Renal cortex interstitium (tissue), 15 donors: ENCODE measurements at places on chromosomes 2 and 18. TPM values are rescaled to one million over a fixed set of nuclear protein-coding genes. Genes with fewer than 3 reads are reported as not detected.
A peak's percentile ranks its signal among the peaks of the same experiment; 100 is the strongest.

The RAX gene
- polyA plus RNA-seq, result not detected

The TMEM247 gene
- not detected for polyA plus RNA-seq

The SNTG2 gene
- polyA plus RNA-seq, result 2.9 TPM

The TMBIM1 gene
- 94.1 TPM for polyA plus RNA-seq

The TMEM185B gene
- 25.9 TPM for polyA plus RNA-seq

The MYOM1 gene
- polyA plus RNA-seq, result 8.6 TPM

The LOXHD1 gene
- polyA plus RNA-seq, result 0.83 TPM

The SALL3 gene
- 8.8 TPM for polyA plus RNA-seq

The RTP5 gene
- 0.06 TPM for polyA plus RNA-seq

The SRD5A2 gene
- polyA plus RNA-seq, result 0.10 TPM

The NTSR2 gene
- not detected for polyA plus RNA-seq

DNA sequence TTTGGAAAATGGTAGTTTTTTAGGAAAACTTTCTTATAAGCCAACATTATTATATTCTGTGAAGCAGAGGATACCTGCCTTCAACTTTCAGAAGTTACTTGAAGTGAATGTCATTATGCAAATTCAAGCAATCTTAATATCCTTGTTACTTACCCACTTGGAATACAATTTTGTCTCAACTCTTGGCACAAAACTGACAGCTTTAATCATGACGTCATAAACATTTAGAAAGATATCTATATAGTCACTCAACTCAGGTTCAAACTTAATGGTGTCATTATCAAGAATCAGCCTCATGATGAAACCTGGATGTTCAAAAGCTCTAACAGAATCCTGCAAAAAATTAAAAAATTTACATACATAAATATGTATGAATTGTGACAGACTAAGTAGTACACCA lies 68.1 kb downstream of the DNAH7 start:
- DNase-seq, result no peak

- DNase-seq, result no peak
Observed at GRCh38 chr2:129585760-129586159, 393.7 kb upstream of the RAB6C start.

GRCh38 chr18:44824884-44825283 lies 144.2 kb downstream of the SETBP1 start:
- no peak for DNase-seq

GRCh38 chr2:180763263-180763989 lies 217.0 kb upstream of the UBE2E3 start:
- DNase-seq, result no peak

- no peak for DNase-seq
Observed at GRCh38 chr2:71238089-71238488, 11.2 kb upstream of the PAIP2B start.

- DNase-seq, result no peak
Observed at GRCh38 chr2:9212010-9212635, 5.5 kb downstream of the ASAP2 start.

DNA sequence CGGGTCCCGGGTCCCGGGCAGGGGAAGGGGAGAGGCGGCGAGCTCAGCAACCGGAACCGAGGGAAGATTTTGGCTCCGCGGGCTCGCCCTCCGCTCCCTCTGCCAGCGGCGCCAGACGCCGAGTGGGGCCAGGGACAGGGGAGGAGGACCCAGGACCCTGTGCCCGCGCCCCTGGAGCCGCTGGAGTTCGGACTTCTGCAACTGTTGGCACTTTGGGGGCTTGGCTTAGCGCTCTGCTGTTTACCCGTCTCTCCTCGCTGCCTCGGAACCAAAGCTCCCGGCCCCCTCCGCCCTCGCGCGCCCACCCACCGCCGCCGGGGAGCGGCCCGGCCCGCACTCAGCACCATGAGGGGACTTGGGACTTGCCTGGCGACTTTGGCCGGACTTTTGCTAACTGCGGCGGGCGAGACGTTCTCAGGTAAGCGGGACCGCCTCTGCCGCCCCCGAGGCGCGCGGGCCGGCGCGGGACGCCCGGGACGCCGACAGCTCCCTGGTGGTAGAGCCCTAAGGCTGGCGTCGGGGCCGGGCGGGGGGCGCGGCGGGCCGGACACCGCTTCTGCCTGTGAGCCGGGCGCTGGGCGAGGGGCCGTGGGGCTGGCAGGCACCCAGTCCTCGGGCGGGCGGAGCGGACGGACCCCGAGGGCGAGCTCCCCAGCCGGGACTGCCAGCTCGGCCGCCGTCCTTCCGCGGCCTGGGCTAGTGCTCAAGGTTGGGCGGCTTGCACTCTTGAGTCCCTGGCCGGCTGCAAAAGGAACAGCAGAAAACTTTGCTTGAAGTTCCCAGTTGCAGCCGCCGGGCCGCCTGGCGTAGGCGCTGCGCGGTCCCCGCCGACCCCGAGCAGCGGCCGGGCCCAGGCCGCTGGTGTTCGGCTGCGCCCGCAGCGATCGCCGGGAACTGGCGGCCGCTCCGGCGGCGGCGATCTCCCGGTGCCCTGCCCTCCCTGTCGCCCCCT lies 634 bp downstream of the PTPRM start:
- no peak for DNase-seq

GRCh38 chr2:150466741-150467620 lies 20.5 kb downstream of the RND3 start:
- DNase-seq, result no peak

DNA sequence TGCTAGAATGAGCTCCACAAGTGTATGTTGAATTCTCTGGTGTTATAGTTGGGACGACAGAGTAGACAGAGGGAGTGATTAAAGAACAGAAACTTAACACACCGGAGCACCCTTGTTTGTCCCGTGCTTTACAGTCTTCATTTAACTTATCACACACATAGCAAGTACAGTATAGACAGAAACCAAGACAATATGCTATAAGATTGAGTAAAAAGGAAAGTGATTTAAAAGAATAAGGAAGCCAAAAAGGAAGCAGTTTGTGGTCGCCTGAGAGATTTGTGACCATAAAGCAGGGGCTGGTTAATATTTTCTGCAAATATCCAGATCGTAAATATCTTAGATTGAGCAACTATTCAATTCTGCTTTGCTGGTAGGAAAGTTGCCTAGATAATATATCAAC lies 1128.4 kb downstream of the TSN start:
- no peak for DNase-seq

GRCh38 chr2:137249463-137250130 lies 484.3 kb downstream of the THSD7B start:
- DNase-seq, result no peak

- no peak for DNase-seq
Observed at GRCh38 chr2:45992021-45992740, 305.0 kb upstream of the EPAS1 start.

DNA sequence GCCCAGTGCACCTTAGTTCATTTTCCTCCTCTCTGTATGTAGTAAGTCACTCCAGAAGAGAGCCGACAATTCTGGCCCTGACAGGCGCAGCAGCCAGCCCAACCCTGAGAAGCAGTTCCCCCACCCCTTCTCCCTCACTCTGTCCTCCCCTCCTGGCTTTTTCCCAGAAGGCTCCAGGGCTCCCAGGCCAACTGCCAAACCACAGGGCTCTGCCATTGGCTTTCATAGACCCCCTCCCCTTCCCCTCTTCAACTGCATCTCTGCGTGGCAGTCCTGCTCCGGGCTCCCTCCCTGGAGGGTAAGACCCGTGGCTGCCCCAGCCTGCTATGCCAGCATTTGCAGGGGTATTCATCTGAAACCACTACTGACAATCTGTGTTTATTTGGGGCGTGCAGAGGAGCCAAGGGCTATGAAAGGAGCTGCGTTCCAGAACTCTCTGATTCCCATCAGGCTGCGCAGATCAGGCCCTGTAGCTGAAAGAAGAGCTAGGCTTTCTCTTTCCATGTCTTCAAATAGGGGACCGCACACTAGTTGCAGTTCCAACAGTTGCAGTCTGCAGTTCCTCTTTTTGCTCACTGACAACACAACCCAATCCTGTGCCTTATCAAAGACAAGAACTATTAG lies 388.6 kb upstream of the TNP1 start:
- peak; percentile 60 for DNase-seq

- no peak for DNase-seq
Observed at GRCh38 chr18:57743008-57743407, 60.1 kb downstream of the ATP8B1 start.

GRCh38 chr18:22176420-22177326 lies 7.3 kb downstream of the GATA6 start:
- DNase-seq, result no peak

GRCh38 chr18:23667114-23667513 lies 4.4 kb upstream of the ANKRD29 start:
- no peak for DNase-seq

DNA sequence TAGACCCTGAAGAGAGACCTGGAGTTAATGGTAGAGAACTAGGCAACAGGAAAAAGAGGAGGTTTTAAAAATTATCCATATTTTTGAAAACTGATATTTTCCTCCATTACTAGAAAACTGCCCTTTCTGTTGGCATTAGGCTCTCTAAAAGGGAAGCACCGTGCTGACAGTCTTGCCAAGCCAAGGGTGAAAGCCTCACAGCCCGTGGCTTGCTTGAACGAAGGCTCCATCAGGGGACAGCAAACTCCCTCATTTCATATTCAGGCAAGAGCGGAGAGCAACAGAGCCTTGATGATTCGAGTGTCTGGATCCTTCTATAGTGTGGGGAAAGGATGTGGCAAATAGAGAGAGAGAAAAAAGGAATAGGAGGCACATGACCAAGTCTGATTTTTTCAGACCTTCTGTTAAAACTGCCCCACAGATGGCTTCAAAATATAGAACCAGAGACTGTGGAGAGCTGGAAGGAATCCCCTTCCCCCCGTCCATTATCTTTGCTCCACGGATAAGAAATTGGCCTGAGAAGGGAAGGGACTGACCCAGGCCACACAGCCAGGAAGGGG lies 67.0 kb downstream of the CACNB4 start:
- no peak for DNase-seq
